ENCODE measurements at places on chromosomes 2 and 18.
A peak's percentile ranks its signal among the peaks of the same experiment; 100 is the strongest.

DNA sequence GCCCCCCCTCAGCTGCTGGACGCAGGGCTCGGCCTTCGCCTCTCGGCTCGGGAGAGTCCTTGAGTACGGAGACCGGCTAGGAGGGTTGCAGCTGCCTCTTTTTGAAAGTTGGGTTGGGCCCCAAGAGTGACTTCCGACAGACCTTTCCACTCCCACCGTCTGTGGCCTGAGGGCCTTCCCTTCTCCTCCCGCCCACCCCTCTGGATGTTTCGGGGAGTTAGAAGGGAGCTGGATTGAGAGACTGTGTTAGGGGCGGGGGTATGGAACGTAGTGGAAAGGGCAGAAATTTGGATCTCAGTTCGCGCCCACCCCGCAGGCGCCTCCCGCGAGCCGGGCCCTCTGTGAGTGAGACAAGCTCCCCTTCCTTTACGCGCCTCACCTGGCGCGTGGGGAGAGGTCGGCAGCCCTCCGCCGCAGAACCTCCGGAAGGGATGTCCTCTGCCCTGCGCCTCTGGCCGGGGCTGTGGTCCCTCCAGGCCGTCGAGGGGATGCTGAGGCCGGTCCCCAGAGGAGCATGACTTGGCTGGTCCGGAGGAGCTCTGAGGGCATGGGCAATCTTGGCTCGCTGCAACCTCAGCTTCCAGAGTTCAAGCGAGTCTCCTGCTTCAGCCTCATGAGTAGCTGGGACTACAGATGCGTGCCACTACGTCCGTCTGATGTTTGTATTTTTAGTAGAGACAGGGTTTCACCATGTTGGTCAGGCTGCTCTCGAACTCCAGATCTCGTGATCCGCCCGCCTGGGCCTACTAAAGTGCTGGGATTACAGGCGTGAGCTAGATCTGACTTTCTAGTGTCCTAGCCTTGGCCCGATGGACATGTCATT is 15.9 kb downstream of the C2orf74 start:
- peak; percentile 43 for DNase-seq

DNA sequence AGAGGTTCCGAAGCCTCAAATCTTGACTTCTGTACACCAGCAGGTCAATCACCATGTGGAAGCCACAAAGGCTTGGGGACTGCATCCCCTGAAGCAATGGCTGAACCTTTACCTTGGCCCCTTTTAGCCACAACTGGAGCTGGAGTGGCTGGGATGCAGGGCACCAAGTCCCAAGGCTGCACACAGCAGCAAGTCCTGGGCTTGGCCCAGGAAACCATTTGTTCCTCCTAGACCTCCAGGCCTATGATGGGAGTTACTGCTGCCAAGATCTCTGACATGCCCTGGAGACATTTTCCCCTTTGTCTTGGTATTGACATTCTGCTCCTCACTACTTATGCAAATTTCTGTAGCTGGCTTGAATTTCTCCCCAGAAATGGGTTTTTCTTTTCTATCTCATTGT is 285.9 kb downstream of the ASXL3 start:
- DNase-seq: no peak

- DNase-seq: no peak
Observed at GRCh38 chr2:84888401-84889276, 7.8 kb upstream of the TRABD2A start.

- DNase-seq: no peak
Observed at GRCh38 chr2:126850940-126851339, 47.8 kb upstream of the TEX51 start.

DNA sequence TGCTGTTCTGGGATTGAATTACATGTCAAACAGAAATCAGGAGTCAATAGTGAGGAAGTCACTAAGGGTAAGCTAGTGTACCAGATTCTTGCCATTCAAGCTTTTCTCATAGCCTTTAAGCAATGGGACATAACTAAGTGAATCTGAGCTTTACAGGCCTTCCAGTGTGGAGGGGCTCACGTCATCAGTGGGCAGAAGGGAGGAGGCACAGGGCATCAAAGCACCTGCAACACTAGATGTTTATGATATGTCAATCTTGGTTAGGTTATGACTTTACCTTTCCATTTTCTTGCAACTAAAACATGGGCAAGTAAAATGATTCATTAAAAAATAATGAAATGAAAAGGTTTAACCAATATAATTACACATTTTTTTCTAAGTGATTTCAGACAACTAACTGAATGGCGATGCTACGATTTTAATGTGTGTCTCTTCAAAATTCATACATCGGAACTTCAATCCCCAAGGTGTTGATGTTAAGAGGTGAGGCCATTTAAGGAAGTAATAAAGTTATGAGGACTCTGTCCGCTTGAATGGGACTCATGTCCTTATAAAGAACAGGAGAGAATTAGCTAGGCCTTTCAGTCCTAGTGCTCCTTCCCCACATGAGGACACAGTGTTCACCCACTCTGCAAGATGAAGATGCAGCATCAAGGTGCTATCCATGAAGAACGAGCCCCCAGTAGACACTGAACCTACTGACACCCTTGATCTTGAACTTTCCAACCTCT is 1169.2 kb upstream of the NXPH2 start:
- DNase-seq: no peak

DNA sequence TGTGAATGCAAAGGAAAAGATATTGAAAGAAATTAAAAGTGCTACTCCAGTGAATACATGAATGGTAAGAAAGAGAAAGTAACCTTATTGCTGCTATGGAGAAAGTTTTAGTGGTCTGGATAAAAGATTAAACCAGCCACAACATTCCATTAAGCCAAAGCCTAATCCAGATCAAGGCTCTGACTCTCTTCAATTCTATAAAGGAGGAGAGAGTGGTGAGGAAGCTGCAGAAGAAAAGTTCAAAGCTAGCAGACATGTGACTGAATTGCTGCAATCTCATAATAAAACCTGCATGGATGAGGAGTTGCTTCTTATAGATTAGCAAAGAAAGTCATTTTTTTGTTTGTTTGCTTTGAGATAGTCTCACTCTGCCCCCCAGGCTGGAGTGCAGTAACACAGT is 130.2 kb downstream of the DNAH6 start:
- no peak for DNase-seq

DNA sequence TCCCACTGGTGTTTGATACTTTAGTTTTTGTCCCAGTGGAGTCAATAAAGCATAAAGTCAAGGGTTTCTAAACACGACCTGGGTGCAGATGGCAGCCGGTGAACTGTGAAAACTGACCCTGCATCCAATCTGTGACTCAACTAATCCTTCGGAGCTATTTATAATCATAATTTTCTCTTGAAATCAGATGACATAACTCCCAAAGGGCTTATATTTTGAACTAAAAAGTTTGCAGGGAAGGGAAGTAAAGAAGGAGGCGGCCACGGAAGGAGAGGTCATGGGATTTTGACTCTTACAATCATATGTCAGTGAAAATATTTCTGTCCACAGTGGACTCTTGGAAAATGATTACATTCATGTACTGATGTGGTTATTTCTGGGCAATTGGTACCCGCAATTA is 178.5 kb downstream of the PDE1A start:
- no peak for DNase-seq

DNA sequence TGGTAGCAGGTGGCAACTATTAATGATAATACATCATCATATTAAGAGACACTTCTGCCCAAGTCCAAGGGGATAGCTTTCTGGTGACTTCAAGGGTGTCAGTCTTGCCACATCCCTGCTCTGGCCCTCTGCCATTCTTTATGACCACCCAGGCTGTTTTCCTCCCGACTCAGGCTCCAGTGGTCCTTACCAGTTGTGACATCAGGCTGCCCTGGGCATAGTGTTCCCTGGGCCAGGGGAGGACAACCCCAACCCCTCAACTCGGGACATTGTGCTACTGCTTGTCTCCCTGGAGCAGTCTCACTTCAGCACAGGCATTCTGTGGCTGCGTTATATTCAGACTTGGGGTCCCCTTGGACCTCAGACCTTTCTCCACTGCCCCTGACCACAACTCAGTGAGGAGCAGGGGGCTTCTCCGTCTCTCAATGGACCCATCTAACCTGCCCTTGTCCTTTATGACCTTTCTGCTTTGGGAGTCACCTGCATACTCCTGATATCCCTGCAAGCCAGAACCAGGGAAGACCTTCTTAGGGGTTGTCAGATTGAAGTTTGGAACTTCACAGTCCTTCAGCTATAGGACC is 12.8 kb downstream of the DNAJB2 start:
- DNase-seq: no peak

- no peak for DNase-seq
Observed at GRCh38 chr2:202038471-202039277, 5.0 kb downstream of the FZD7 start.

DNA sequence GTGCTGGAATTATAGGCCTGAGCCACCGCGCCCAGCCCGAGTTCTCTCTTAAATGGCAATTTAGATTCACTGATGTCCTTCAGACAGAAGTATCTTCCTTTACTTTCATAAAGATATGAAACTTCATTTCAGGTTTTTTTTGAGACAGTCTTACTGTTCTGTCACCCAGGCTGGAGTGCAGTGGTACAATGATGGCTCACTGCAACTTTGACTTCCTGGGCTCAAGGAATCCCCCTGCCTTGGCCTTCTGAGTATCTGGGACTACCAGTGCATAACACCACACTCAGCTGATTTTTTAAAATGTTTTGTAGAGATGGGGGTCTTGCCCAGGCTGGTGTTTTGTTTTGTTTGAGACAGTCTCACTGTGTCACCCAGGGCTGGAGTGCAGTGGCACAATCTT is 13.2 kb downstream of the ITGB1BP1 start:
- no peak for DNase-seq

DNA sequence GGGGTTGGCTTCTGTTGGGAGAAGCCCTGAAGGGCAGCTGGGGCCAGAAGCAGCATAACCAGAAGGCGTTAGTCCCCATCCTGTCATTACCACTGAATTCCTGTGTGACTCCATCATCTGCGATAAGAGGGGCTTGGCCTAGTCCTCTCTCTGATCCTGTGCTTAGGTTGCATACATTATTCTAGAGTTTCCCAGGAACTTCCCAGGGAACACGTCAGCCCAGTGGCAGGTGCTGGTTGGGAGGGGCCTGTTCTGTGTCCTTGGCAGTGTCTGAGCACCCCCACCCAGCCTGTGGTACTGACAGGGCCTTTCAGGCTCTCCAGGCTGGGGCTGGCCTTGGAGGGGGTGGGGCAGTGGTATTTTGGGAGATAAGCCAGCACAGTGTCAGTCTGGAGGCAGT is 4.5 kb upstream of the TOGARAM2 start:
- DNase-seq: no peak

- no peak for DNase-seq
Observed at GRCh38 chr2:239227661-239228371, 173.0 kb downstream of the HDAC4 start.

- no peak for DNase-seq
Observed at GRCh38 chr2:170965446-170966225, 36.6 kb downstream of the GORASP2 start.

- no peak for DNase-seq
Observed at GRCh38 chr2:64651590-64651989, 2.1 kb downstream of the SERTAD2 start.

DNA sequence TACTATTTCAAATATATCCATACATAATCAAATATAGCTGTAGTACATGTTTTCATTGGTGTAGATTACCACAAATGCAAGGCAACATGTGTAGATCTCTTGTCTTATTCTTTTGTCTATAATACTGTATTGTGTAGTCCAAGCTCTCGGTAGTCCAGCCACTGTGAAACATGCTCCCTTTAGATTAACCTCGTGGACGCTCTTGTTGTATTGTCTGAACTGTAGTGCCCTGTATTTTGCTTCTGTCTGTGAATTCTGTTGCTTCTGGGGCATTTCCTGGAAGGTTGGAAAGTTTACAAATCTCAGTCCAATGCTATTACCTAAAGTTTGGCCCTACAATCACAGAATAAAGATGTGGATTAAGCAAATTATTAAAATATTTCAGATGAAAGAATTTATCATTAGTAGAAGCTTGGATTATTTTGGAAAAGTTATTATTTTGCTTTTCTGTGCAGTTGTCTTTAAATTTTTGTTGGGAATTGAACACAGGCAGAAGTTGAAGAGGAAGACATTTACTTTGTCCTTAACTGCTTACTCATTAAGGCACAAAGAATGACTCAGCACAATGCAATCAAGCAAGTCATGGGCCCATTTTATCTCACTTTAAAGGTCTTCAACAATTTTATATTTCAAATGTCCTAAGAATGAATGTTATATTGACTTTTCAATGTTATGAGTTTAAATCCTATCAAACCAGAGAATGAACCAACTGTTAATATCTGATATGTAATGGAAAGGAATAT is 103.4 kb upstream of the CAVIN2 start:
- no peak for DNase-seq

DNA sequence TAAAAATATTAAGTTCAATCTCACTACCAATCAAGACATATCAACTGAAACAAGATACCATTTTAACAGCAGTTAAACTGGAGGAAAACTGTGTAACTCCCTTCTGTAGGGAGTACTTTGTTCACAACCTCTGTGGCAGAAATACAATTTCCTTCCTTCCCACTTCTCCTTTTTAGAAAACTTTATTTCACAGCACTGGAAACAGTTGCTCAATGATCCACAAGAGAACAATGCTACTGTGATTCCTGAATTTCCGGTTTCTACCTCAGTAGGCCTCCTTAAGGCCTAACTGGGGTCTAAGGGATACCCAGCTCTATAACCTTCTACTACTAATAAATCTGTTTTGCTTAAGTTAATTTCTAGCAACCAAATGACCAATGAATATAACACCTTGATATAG is 14.1 kb downstream of the TLK1 start:
- DNase-seq: no peak

DNA sequence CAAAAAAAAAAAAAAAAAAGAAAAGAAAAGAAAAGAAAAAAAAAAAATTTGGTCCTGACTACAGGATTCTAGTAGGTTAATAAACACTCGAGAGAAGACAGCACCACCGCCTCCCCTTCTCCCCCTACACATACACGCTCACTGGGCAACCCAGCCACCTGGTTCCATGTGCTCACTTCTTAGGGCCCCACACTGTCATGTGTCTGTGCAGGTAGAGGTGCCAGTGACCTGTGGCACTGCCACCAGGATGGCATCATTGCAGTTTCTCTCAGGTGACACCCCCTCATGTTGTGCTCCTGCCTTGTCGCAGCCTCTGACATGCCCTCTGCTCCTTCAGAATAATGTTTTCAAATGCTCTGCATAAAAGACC is 39.7 kb upstream of the LYPD6B start:
- DNase-seq: no peak

- DNase-seq: no peak
Observed at GRCh38 chr2:134310107-134311079, 56.5 kb downstream of the MGAT5 start.

DNA sequence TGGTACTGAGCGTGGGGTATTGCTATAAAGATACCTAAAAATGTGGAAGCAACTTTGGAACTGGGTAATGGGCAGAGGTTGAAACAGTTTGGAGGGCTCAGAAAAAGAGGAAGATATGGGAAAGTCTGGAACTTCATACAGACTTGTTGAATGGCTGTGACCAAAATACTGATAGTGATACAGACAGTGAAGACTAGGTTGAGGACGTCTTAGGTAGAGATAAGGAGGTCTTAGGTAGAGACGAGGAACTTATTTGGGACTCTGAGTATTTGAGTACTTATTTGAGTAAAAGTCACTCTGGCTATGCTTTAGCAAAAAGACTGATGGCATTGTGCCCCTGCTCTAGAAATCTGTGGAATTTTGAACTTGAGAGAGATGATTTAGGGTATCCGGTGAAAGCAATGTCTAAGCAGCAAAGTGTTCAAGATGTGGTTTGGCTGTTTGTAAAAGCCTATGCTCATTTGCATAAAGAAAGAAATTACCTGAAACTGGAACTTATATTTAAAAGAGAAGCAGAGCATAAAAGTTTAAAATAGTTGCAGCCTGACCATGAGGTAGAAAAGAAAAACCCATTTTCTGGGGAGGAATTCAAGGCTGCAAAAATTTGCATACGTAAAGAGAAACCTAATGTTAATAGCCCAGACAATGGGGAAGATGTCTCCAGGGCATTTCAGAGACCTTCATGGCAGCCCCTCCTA is 219.6 kb downstream of the PDE1A start:
- no peak for DNase-seq
